ENCODE measurements at places on chromosomes 2 and 18.
A peak's percentile ranks its signal among the peaks of the same experiment; 100 is the strongest.

DNA sequence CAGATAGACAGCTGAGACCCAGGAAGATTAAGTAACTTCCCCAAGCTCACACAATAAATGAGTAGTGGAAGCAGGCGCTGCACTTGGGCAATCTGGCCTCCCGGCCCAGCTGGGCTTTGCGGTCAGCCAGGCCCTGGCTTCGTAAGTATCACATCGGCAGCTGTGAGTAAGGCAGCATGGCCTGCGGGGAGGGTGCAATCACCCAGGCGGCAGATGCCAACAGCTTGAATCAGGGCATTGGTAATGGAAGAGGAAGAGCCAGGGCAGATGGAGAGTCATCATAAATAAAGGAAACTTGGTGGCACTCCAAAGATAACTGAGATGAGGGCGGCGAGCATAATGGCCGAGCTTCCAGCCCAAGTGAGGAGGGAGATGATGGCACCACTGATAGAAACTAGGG, 217.9 kb upstream of the PID1 start:
- DNase-seq = peak; percentile 5

DNA sequence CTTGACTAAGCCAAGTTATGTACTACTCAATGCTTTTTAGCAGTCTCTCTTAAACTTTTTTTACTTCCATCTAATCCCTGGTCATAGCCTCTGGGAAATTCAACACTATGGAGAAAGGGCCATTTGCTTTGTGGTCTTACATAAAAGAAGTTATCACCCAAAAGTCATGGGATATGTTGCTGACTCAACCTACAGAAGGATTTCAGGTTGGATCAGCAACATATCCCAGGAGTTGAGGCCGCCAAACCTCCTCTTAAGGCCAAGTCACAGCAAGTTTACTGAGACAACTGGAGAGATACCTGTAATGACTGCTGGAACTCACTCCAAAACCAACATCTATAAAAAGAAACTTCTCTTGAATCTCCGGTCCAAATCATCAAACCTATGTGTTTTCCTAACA, 141.1 kb downstream of the IRS1 start:
- no peak for DNase-seq

GRCh38 chr2:121561617-121562268, 31.1 kb downstream of the RNU4ATAC start:
- DNase-seq = peak; percentile 48

DNA sequence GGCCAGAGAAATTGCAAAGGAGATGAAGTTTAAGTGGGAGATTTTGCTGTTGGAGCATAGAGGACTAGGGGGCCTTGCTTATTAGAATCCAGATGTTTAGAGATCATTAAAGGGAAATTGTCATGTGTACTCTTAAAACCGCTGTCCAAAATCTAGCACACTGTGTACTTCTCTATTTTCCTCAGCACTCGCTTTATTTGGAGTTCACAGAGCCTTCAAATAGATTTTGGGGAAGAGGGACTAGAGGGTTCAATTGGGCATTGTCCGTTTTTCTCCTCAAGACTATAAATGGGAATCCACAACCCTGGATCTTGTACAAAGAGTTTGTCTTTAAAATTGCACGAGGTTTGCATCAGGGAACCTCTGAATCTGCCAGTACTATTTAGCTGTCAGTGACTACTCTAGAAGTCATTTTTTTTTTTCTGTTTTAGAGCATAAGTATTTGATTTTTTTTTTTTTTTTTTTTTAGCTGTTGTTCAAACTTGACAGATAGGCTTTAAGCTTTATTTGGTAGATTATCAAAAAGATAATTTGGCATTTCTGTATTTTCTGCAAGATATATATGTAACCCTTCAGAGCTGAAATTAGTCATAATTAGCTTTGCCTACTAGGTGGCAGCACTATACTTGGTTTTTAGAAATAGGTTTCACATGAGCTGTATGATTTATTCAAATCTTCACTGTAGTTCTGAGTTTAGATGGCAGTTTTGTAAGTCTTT, 14.2 kb downstream of the PMS1 start:
- peak; percentile 55 for DNase-seq

DNA sequence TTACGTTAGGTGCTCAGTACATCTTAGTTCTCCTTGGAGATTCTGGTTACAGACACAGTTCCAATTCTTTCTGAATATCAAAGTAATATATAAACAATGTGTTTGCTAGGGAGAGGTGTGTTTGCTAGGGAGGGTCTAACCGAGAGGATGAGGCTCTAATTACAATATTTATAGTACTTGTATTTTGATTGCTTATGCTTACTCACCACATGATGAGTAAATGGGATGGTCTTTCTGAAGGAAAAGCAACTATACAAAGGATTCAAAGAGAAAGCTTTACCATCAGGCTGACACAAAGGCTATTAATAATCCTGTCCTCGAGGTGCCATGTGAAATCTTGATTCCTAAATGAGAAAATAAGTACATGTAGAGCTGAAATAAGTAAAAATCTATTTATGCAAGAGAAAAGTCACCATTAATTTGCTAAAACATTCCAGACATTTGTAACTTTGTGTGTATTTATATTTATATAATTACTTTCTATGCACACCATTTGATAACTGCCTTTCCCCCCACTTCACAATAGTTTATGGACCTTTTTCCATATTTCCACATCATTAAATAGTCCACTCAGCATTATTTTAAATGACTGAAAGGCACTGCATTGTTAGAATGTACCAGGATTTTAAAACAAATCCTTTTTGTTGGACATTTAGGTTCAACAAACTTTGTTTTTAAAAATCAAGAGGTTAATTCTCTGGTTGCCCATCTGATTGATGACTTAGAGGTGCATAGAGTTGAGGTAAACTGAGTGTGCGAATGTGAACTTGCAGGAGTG, 94.5 kb upstream of the FN1 start:
- peak; percentile 59 for DNase-seq

- DNase-seq = no peak
Measured at GRCh38 chr2:42980764-42981416, 188.5 kb upstream of the HAAO start.

GRCh38 chr2:233829193-233830110, 24.9 kb downstream of the HJURP start:
- no peak for DNase-seq

- DNase-seq = peak; percentile 20
Measured at GRCh38 chr2:32591669-32592463, 36.0 kb upstream of the TTC27 start.

DNA sequence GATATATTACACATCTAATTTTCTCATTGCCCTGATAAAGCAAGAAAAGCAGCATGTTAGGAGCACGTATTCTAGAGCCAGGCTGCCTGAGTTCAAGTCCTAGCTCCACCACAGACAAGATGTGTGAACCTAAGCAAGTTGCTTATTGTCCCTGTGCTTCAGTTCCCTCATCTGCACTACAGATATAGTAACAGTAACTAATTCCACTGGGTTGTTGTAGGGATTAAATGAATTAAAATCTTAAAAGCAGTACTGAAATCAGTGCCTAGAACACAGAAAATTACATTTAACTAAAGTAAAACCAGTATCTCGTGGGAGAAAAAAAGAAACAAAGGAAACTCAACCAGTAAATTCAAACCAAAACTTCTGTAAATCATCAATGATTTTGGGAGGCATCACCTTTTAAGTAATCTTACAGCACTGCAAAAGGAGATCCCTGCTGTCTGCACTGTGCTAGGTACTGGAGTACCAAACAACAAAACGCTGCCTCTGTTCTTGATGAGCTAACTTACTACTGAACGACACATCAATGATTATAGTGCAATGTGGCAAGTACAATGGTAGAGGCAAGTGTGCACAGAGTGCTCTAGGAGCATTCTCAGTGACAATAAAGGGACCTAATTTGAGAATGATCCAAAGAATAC, 7.9 kb downstream of the MAP3K2 start:
- DNase-seq = no peak

GRCh38 chr2:74261204-74261864, 62.9 kb downstream of the MTHFD2 start:
- DNase-seq = peak; percentile 80

- no peak for DNase-seq
Measured at GRCh38 chr2:72040629-72041571, 106.8 kb downstream of the CYP26B1 start.

- DNase-seq = no peak
Measured at GRCh38 chr2:19866771-19867170, 35.0 kb downstream of the TTC32 start.

GRCh38 chr2:142974288-142975024, 97.0 kb downstream of the KYNU start:
- DNase-seq = no peak

Data from SK-MEL-5 (cell line).